ENCODE measurements at places on chromosomes 12 and 14. TPM values are rescaled to one million over a fixed set of nuclear protein-coding genes. Genes with fewer than 3 reads are reported as not detected.

DNA sequence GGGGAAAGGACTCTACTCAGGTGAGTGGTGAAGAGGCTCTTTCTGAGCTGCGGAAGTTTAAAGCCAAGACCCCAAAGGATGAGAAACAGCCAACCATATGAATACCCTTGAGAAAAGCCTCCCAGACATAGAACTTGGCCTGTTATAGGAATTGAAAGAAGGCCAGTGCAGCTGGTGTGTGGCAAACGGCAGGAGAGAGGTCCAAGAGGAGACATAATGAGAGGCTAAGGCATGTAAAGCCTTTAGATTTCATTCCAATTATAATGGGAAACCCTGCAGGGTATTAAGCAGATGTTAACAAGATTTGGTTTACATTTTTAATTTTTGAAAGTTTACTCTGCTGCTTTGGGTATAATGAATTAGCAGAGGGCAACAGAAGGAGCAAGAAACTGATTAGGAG, 552.1 kb upstream of the FBXO33 start:
- H3K27me3 ChIP-seq, result no peaks in the 10 kb centered on the region
- H3K27ac ChIP-seq, result no peak overlapping the region
- no peak for DNase-seq
- H3K4me1 ChIP-seq, result no peaks in the 10 kb centered on the region

The TCTN2 gene
- total RNA-seq, result 5.3 TPM

- H3K4me3 ChIP-seq, result no peak overlapping the region
- H3K36me3 ChIP-seq, result no peaks in the 10 kb centered on the region
- H3K4me1 ChIP-seq, result peaks cover 23% of the 10 kb centered on the region
- H3K27me3 ChIP-seq, result no peaks in the 10 kb centered on the region
- no peak for DNase-seq
- H3K27ac ChIP-seq, result no peak overlapping the region
Measured at GRCh38 chr14:99522025-99522401, 40.8 kb downstream of the CCNK start.

The CYP27B1 gene
- 0.97 TPM for total RNA-seq

The TMEM119 gene
- 0.27 TPM for total RNA-seq

DNA sequence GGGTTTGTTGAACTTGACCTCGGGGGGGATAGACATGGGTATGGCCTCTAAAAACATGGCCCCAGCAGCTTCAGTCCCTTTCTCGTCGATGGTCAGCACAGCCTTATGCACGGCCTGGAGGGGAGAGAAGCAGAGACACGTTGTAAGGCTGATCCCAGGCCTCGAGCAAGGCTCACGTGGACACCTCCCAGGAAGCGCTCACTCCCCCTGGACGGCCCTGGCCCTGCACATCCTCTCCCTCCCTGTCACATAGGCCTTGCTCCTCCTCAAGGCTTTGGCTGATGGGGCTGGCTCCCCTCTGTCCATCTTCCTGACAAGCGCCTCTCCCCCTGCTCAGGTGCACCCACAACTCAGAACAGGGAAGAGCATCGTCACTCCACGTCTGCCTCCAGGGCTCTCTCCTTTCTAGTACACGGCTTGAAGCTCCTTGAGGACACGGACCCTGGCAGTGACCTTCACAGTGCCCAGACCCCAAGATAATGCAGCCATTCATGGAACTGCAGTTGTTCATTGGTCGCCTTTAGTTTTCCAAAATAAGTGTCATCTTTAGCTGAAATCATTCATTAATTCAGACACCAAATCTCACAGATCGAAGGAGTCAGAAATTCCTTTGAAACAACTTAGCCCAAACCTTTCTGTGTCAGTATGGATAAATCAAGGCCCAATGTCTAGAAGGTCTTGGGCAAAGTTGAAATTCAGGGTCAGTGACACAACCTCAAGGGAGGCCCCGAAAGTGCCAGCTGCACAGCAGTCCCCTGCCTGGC, 9.7 kb downstream of the SERPINA1 start:
- H3K4me3 ChIP-seq, result no peak overlapping the region
- no peaks in the 10 kb centered on the region for H3K36me3 ChIP-seq
- H3K27me3 ChIP-seq, result no peaks in the 10 kb centered on the region
- DNase-seq, result no peak
- no peaks in the 10 kb centered on the region for H3K4me1 ChIP-seq

The CMKLR1 gene
- total RNA-seq, result 0.64 TPM

DNA sequence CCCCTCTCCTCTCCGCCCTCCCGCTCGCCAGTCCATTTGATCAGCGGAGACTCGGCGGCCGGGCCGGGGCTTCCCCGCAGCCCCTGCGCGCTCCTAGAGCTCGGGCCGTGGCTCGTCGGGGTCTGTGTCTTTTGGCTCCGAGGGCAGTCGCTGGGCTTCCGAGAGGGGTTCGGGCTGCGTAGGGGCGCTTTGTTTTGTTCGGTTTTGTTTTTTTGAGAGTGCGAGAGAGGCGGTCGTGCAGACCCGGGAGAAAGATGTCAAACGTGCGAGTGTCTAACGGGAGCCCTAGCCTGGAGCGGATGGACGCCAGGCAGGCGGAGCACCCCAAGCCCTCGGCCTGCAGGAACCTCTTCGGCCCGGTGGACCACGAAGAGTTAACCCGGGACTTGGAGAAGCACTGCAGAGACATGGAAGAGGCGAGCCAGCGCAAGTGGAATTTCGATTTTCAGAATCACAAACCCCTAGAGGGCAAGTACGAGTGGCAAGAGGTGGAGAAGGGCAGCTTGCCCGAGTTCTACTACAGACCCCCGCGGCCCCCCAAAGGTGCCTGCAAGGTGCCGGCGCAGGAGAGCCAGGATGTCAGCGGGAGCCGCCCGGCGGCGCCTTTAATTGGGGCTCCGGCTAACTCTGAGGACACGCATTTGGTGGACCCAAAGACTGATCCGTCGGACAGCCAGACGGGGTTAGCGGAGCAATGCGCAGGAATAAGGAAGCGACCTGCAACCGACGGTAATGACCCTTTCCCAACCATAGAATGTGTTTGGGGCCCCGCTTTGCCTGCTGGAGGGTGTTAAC, 615 bp downstream of the CDKN1B start:
- peaks cover 23% of the 10 kb centered on the region for H3K4me1 ChIP-seq
- peak overlapping the region; percentile 94 for H3K4me3 ChIP-seq
- no peaks in the 10 kb centered on the region for H3K27me3 ChIP-seq
- peak overlapping the region; percentile 99 for H3K27ac ChIP-seq
- DNase-seq, result peak; percentile 47

DNA sequence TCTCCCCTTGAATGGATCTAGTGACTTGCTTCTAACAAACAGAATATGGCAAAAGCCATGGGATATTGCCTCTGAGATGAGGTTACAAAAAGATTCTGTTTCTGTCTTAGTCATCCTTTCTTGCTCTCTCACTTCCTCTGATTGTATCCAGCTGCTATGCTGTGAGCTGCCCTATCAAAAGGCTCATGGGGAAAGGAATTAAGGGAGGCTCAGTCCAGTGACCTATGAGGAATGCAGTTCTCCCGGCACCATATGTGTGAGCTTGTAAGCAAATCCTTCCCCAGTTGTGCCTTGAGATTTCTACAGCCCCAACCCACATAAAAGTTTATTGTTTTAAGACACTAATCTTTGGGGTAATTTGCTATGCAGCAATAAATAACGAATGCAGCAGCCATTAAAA, 183.1 kb downstream of the KLHL28 start:
- H3K36me3 ChIP-seq, result no peaks in the 10 kb centered on the region
- H3K27ac ChIP-seq, result no peak overlapping the region
- no peaks in the 10 kb centered on the region for H3K27me3 ChIP-seq

DNA sequence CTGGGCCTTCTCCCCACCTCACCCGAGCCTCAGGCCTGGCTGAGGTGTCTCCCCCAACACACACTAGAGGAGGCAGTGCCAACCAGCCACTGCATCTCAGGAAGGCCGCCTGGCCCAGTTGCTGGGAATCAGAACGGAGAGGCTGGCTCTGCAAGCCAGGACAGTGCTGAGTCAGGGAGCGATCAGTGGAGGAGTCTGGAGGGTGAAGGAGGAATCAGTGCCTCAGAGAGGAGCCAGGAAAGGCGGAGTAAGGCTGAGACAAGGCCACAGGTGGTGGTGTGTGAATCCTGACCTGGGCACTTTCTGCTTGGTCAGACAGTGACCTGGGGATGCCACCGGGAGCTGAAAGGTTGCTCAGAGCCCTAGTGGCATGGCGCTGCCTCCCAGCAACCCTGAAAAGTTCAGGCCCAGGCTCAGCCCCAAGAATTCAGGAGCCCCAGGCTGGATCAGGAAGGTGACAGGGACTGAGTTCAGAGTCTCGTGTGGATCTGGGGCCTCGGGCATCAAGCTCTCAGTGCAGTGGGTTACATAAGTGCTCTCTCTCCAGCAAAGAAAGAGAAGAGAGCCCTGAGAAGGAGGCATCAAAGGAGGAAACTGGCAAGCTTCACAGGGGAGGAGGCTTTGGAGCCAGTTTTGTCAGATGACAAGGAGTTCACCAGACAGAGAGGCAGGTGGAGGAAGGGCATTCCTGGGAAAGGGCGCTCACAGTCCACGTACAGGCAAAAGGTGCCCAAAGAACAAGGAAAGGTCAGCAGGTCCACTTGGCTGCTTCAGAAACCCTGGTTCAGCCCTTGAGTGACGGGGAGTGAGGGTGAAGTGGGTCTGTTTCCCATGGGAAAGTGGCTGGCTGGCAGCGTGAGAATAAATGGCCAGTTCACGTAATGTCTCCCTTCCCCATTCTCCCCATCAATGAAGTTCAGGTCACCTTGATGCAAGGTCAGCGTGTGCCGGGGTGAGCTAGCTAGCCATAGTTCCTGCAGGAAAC, 87.8 kb downstream of the ZFP36L1 start:
- no peak overlapping the region for H3K27ac ChIP-seq
- no peaks in the 10 kb centered on the region for H3K36me3 ChIP-seq
- no peaks in the 10 kb centered on the region for H3K27me3 ChIP-seq
- no peak overlapping the region for H3K4me3 ChIP-seq

DNA sequence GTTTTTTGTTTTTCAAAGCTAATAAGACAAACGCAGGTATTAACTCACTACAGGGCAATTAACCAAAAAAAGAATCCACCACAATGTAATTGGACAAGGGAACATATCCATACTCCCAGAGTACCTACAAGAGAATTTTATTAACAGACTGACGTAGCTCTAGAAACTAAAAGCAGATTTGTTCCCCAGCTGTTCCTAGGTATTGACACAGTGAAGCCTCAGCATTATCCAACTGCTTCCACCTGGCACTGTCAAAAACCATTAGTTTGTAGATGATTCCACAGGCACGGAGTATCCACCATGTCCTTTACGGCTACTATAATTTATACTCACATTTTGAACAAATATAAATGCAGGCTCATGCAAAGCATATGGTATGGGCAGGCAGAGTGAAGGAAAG, 22.3 kb downstream of the PPM1H start:
- H3K4me1 ChIP-seq, result no peaks in the 10 kb centered on the region
- no peak overlapping the region for H3K27ac ChIP-seq
- no peak overlapping the region for H3K4me3 ChIP-seq

GRCh38 chr14:105198588-105198987, 17.5 kb upstream of the NUDT14 start:
- H3K4me1 ChIP-seq, result peaks cover 4% of the 10 kb centered on the region
- no peak overlapping the region for H3K27ac ChIP-seq
- no peak overlapping the region for H3K4me3 ChIP-seq
- no peak for DNase-seq
- peaks cover 6% of the 10 kb centered on the region for H3K27me3 ChIP-seq

- H3K27me3 ChIP-seq, result no peaks in the 10 kb centered on the region
- H3K27ac ChIP-seq, result no peak overlapping the region
- no peaks in the 10 kb centered on the region for H3K36me3 ChIP-seq
- no peak for DNase-seq
- H3K4me3 ChIP-seq, result no peak overlapping the region
Measured at GRCh38 chr12:99644629-99645028, 2.9 kb upstream of the GARIN6 start.

All from naive thymus-derived CD4-positive, alpha-beta T cell (primary cell).